ENCODE measurements at places on chromosomes 6 and 20. TPM values are rescaled to one million over a fixed set of nuclear protein-coding genes. Genes with fewer than 3 reads are reported as not detected.
A peak's percentile ranks its signal among the peaks of the same experiment; 100 is the strongest.

- no peak for DNase-seq
Observed at GRCh38 chr6:25927178-25927577, 3.3 kb downstream of the SLC17A2 start.

GRCh38 chr6:23568292-23568691 lies 557.7 kb upstream of the NRSN1 start:
- no peak for DNase-seq

The SLC22A2 gene
- 0.86 TPM for total RNA-seq

GRCh38 chr20:58168843-58169242 lies 59.6 kb downstream of the ANKRD60 start:
- no peak for DNase-seq

DNA sequence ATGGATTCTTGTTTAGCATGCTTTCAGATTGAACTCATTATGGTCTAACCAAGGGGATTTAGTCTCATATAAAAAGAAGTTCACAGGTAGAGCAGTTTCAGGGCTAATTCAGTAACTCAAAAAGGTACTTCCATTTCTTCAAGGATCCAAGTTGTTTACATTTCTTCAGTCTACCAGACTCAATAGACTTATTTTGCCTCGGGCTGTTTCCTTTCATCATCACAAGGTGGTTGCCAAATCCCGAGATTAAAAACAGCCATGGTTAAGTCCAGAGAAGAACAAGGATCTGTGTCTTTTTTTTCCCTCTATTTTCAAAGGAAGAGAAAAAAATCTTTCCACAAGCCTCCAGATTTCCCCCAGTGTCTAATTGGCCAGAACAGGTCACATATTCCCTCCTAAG lies 69.8 kb upstream of the SNX9 start:
- no peak for DNase-seq

DNA sequence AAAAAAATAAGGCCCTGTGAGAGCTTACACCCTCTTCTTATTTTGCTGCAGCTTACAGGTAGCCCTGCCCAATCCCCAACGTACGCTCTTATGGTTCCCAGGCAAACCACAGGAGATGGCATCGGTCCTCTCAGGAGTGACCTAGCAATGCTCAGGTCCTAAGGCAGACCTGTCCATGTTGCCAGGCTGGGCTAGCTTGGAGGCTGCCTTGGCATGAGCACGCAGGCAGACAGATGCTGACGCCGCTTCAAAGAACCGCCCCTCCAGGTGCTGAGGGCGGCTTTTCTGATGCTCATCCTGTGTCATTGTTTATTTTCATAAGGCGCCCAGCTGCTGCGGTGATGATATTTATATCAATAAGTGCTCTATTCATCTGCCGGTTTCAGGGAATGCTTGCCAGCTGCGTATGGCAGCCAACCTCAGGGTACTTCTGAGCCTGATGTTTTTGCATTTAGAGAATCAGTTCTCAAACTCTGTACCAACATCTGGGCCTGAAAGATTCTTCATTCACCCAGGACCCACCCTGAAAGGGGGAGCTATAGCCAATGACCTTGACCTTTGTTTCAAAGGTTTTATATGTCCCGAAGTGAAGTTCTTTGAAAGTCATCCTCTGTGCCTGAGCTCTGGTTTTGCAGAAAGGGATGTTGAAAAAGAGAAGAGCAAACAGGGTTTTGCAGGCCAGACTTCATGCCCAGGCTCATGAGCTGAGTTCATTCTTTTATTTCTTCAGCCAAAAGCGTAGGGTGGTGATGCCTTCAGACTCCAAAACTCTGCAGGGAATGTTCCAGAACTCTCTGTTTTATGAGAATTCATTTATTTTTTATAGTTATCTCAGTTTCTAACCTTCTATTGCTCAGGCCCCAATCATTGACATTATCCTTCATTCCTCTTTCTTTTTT lies 475.6 kb upstream of the CHD6 start:
- no peak for DNase-seq

The LY6G6C gene
- 0.24 TPM for total RNA-seq

- DNase-seq: no peak
Observed at GRCh38 chr6:158256746-158257424, 55.4 kb upstream of the TULP4 start.

DNA sequence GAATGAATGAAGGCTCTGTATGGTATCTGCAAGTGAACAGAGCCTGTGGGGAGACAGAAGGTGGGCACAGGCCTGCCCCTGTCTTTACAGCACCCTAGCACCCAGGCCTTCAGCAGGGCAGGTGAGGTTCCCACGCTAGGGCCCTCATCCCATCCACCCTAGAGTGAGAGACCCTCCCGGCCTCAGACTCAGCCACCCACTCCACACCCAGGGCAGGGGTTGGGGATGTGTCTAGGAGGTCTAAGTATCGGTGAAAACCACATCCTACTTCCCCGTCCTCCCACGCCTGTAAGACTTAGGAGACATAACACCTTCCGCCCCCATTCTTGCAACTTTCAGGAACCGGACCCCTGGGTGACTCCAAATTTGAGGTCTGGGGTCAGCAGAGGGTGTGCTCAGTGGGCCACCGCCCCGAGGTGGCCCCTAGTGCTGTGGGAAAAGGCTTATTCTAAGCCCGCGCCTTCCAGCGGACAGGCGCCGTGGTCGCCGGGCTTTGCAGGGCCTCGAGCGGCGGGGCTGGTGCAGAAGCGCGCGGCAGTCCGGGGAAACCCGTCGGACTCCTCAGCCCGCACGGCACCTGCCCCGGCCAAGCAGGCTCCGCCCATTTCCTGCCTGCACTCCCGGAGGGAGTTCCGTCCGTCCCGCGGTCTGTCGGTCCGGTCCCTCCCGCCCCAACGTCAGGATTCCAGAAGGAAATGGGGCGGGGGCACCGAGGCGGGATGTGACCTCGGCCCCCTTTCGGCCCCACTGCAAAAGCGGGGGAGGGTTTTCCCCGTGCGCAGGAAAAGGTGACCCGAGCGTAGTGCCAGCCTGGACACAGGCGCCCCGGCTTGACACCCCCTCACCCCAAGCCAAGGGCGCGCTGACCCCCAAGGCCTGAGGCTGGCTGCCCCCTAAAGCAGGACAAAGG lies 868 bp downstream of the SAMD10 start:
- DNase-seq: peak; percentile 85

DNA sequence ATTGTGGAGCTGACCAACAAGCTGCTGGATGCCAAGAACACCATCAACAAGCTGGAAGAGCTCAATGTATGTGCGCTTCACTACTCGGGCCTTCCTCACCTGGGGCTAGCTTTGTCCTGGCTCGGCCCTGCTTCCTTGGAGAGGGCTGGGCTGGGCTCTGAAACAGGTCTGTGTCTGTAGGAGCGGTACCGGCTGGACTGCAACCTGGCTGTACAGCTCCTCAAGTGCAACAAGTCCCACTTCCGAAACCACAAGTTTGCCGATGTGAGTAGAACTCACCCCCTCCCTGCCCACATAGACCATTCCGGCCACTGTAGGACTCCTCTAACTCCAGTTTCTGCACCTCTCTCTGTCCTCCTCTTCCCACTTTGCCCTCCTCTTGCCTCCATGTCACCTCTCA lies 6.7 kb downstream of the LRRC73 start:
- DNase-seq: no peak

DNA sequence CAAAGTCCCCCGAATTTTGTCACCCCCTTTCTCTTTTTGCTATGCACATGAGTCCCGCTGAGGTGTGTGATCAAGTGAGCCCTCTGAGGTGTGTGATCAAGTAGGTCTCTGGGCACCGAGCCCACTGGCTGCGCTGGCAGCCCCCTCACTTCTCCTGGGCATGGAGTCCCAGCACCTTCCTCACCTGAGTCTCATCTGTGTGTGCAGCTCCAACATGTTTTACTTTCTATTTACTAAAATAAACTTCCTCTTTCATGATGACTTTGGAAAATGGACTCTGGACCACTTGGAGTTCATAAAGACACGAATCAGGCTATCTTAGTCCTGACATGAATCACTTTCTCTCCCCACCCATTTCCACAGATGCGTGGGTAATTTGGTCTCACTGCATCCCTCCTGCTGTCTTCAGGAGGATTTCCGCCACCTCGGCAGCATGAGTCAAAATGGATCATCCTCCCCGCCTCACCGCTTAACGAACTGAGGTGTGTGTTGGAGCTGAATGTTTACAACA lies 39.8 kb downstream of the PRDM1 start:
- DNase-seq: no peak
